ENCODE measurements at places on chromosomes 5 and 9.

DNA sequence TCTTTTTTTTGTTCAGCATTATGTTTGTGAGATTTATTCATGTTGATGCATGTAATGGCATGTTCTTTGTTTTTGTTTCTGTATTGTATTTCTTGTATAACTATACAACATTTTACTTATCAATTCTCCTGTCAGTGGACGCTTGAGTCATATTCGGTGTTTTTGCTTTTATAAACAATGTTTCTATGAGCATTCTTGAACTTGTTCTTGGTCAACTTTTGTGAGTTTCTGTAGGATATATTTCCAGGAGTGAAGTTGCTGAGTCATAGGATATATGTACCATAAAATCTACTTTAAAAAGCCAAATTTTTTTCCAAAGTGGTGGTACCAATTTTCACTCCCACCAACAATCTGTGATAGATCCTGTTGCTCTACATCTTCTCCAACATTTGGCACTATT is 104.8 kb downstream of the VCAN start:
- DNase-seq, result no peak

DNA sequence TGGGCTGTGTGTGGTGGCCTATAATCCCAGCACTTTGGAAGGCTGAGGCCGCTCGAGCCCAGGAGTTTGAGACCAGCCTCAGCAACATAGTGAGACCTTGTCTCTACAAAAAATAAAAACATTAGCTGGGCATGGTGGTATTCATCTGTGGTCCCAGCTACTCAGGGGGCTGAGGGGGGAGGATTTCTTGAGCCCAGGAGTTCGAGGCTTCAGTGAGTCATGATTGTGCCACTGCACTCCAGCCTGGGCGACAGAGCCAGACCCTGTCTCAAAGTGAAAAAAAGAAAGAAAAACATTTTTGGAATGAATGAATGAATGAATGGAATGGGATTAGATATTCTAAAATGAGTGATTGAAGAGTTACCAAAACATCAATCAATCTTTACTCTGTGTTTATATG is 85.8 kb downstream of the FGF1 start:
- DNase-seq, result no peak

- DNase-seq, result no peak
Measured at GRCh38 chr9:33107762-33108161, 31.3 kb upstream of the SMU1 start.

- no peak for DNase-seq
Measured at GRCh38 chr5:82347201-82347865, 69.2 kb upstream of the RPS23 start.

DNA sequence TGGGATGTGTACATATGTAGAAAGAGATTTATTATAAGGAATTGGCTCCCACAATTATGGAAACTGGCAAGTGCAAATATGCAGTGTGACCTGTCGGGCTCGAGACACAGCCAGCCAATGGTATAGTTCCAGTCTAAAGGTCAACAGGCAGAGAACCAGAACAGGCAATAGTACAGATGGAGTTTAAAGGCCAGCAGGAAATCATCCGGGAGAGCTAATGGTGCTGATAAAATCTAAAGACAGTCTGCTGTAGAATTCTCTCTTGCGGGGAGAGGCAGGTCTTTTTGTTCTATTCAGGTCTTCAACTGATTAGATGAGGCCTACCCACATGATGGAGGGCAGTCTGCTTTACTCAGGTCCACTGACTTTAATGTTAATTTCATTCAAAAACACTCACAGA is 21.8 kb downstream of the ANKRD31 start:
- DNase-seq, result no peak

DNA sequence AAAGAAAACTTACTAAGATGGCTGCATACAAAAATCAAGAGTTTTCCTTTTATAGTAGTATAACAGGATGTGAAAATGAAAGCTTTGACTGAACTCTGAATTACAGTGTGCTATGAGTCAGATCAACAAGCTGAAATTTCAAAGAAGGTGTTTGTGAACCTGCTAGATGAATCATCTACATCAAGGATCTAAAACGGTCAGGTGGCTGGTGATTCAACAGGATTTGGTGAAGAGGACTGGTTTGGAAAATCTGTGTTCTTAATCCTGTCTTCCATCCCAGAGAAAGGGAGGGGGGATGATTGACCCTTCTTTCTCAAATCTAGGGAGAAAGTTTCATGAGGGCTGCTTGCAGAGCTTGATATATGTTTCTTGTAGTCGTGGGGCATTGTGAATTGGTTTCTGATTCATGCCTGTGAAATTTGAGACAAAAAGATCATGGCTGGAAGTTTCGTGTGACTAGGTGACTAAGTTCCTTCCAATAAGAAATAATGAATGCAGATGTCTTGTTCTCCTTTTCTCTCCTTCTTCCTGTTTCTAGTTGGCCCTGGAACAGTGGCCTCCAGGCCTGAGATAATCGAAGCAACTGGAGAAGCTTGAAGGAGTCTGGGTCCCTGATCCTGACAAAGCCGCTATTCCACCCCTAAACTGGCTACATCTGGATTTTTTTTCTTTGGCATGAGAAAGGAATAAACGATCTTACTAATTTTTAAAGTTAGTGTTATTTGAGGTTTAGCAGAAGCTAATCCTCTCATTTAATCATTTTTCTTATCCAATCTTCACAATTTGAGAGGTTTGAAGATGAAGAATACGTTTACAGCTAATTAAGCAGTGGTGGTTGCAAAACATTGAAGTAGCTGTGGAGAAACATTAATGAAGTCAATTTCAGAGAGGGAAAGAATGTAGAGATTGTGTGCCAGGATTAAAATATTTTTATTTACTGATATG is 67.2 kb downstream of the MRPS30 start:
- no peak for DNase-seq

DNA sequence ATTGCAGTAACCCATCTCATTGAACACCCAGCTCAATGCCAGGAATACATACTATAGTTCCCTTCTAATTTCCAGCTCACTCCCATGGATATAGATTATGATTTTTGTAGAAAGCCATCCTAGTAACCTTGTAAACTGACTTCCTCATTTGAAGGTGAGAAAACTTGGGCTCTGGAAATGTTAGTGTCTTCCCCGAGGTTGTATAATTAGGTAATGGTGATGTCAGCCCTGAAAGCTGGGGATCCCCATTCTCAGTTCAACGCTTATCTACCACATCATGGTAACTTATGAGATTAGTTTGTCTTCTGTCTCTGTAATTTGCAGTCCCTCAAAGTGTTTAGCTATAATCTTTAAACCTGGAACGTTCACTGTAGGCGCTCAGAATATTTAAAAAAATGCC is 34.6 kb upstream of the PTCH1 start:
- no peak for DNase-seq

DNA sequence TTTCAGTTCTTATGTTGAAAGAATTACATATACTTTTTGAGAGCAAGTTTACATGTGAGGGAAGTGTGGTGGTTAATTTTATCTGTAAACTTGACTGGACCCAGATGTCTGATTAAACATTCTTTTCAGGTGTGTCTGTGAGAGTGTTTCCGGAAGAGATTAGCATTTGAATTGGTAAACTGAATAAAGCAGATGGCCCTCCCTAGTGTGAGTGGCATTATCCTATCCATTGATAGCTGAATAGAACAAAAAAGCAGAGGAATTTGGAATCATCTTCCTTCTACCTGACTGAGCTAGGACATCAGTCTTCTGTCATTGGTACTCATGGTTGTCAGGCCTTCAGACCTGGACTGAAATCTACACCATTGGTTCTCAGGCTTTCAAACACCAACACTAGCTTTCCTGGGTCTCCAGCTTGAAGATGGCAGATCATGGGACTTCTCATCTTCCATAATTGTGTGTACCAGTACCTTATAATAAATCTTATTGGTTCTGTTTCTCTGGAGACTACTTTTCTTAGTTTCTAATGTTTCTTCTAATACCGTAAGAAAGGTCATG is 36.6 kb downstream of the NREP start:
- DNase-seq, result no peak

DNA sequence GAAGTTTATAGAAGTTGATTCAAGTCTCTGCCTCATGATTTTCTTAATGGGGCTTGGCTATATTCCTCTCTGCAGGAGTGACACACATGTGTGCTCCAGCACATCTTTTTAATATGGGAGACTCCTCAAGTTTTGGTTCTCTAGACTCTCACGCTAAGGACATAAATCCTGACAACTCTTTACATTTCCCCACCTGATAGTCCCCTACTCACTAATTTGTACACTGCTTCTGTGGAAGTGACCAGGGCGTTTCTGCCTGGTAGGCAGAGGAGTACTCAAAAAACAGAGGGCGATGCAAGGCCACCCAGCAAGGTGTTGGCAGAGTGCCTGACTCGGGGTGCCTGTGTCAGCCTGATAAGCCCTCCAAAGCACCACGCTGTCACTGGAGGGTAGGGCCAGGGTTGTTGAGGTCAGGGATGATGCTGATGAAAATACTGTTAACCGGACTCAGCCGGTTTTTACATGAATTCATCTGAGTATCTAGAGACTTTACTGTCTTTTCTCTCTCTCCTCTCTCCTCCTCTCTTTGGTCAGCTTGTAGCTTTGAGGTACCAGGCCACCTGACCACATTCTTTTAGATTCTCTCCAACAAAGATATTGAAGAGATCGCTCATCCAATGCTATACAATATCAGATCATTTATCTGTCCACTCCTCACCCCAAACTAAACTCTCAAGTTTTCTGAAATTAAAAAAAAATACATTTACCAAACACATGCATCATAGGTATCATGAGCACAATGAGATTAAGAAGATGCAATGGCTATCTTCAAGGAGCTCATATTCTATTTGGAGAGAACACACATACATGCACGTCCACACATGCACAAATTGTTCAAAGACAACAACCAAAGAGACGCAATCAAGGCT is 205.2 kb downstream of the PIK3R1 start:
- DNase-seq, result no peak

Data from activated T-helper 1 cell treated with anti-CD3 and anti-CD28 coated beads, Interleukin-2, amount 50 U/mL, for 16 hours (primary cell).